ENCODE measurements at places on chromosomes 13 and 19. TPM values are rescaled to one million over a fixed set of nuclear protein-coding genes. Genes with fewer than 3 reads are reported as not detected.

DNA sequence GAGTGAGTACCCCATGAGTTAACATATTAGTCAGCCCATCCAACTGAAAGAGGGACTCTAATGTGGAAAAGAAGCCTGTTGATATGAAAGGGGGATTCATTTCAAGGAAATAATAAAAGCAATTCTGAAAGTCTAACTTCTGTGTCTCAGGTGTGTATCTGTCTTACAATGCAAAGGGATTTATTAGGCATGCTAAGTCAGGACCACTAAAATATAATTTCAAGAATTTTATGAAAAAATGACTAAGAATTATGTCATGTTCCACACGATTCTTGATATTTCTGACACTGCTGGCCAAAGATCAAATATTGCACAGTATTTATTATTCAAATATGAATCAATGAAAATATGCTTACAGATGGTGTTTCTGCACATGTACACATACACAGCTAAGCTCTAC lies 130.8 kb downstream of the KLF12 start:
- no peak for DNase-seq

- DNase-seq = no peak
These were observed at the start of gene GRIN3B for GRCh38 chr19:1000095-1000494. GRIN3B (plus strand) TSS chr19:1000419; CDS start chr19:1000438, 19 bp downstream.

GRCh38 chr19:15218501-15218900 lies 13.7 kb downstream of the EPHX3 start:
- DNase-seq = no peak

GRCh38 chr19:29615891-29616425 lies 9.9 kb downstream of the POP4 start:
- DNase-seq = no peak

Gene KCTD4
- total RNA-seq = not detected

All from mesothelial cell of epicardium (in vitro differentiated cells).